Gastroesophageal sphincter (tissue), 4 donors: ENCODE measurements at places on chromosomes 5 and 9.

GRCh38 chr9:7342736-7343135 is 456.8 kb downstream of the DMAC1 start:
- no peak for ATAC-seq

DNA sequence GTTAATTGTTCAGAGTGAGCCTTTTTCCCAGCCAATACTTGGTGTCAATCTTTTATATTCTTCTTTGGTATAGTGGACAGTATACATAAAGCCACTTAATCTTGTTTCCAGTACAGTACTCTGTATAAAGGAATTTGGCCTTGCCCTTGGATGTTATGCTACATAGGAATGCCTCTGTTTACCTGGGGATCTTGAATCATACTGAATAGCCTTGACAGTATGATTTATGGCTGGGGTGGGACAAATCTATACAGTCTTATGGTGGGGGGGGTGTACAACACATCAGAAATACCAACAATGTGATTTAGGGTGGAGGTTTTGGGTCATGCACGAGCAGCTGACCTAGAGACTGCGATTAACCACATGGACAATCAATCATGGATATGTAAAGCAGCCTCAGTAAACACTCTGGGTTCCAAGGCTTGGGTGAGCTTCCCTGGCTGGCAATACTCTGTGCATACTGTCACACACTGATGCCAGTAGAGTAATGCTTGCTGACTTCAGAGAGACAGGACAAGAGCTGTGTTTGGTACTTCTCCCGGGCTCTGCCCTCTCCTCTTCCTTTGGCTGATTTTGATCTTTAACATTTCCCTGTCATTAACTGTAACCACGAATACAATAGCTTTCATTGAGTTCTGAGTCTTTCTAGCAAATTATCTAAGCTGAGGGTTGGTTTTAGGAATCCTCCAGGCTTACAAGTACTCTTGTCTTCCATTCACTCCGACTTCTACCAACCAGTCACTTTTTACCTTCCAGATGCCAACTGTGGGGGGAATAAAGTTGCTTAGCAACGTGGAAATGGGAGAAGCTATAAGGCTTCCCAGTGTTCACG is 84.6 kb downstream of the IARS1 start:
- no peak for ATAC-seq

GRCh38 chr9:83116026-83116425 is 53.1 kb upstream of the RASEF start:
- no peak for ATAC-seq

GRCh38 chr5:138179277-138179857 is 455 bp downstream of the KIF20A start:
- ATAC-seq, result no peak

DNA sequence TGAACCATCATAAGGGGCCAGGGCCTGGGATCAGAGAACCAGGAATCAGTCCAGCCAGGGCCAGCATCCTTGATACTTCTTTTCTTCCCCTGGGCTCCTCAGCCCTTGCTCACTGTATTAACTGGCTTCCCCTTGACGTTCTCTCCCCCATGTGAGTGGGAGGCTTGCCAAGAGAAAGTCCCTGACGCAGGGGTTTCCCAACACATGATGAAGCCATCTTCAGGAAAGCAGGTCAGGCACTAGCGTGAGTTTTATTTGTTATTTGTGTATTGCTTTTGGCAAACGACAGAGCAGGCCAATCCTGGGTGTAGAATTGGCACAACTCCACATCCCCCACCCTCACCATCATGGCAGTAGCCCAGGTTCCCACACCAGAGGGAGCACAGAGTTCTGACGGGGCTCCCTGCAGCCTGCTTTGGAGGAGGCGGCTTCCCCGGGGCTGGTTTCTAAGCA is 165.5 kb upstream of the NFIL3 start:
- ATAC-seq, result no peak

DNA sequence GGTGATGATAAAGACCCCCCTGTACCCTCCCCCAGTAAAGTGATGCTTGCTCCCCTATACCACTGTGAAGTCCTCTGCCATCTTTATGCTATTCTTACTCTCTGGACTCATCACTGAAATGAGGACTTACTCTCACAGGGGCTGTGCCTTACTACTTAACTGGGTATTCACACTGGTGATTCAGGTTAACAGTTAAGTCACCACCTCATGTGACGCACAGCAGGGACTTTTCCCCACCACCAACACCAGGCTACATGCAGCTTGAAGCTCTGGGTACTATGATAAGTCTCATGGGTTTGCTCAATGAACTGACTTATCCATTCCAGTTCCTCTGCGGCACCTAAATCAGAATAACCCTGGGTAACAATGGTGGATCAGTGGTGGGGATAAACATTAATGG is 163.7 kb downstream of the ELAVL2 start:
- no peak for ATAC-seq

- no peak for ATAC-seq
These were observed 16.0 kb downstream of the CFAP90 start for GRCh38 chr5:7834982-7835381.

DNA sequence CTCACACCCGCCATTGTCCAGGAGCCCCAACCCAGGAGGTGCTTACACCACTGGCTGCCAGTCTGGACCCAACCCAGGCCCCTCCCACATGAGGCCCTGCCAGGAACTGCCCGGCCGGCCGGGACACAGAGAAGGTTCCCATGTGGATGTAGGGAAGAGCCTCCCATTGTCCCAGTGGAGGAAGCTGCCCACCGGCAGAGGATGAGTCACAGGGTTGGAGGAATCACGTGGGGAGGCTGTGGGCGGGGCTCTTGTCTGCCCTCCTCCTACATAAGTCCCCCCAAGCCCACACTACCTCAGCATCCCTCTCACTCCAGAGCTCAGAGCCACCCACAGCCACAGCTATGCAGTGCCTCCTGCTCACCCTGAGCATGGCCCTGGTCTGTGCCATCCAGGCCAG is 26.1 kb downstream of the PAEP start:
- no peak for ATAC-seq

DNA sequence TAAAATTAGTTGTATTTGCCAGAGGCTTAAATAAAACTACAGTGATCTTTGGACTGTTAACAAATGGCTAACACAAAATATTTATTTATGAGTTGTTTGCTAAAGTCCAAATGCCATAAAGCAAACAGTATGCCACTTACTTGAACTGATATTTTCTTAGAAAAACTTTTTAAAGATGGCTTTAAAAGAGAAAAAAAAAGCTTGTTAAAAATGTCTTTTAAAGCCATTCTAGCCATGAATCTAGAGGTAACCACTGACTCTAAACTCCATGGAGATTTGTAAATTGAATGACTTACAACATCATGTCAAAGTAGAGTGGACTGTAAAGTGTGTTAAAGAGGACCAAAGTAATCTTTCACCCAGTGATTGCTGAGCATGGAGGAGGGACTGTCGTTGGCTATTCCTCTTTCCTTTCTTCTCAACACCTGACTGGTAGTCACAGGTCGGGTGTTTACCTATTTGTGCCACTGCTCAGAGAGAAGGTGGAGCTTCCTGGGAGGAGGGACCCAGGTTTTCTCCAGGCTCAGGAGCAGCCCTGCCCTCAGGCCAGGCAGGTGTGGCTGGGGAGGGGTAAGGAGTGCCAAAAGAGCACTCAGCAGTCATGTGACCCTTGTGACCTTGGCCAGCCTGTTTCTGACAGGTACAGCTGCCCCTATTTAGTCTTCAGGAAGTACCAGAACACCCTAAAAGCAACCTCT is 69.1 kb upstream of the TJP2 start:
- ATAC-seq, result no peak

DNA sequence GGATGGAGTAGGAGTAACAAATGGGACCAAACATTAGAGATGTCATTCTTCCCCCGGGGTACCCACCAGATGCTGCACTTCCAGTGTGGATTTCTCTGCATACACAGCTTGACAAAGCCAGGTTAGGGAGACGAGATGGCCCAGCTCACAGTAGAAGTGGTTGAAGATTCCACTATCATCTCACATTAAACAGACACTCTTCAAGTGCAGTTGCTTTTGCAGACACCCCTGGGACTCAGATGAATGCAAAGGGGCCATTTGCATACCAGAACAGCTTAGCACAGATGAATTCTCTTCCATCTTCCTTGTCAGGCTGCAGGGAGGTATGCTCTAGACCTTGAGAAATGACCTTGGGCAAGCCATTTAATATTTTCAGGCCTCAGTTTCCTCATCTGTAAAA is 12.6 kb upstream of the C5orf58 start:
- ATAC-seq, result no peak

DNA sequence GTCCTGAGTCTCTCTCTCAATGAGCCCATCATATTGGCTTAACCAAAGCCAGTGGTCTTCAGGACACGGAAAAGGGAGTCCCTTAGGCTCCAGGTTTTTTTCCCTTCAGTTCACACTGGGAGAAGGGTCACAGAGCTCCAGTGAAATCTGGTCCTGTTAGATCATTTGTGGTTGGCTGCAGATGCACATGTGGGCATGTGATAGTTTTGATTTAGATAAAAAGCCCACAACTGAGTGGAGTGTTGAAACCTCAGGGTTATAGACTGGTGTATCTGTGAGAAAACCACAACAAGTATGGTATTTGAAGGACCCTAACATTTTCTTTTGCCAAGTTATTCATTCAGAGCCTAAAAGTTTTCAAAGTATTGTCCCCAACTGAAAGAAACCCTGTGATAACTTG is 46.7 kb downstream of the PRLR start:
- ATAC-seq, result no peak

- no peak for ATAC-seq
These were observed 92.1 kb downstream of the CDKN2A start for GRCh38 chr9:21902136-21902535.

DNA sequence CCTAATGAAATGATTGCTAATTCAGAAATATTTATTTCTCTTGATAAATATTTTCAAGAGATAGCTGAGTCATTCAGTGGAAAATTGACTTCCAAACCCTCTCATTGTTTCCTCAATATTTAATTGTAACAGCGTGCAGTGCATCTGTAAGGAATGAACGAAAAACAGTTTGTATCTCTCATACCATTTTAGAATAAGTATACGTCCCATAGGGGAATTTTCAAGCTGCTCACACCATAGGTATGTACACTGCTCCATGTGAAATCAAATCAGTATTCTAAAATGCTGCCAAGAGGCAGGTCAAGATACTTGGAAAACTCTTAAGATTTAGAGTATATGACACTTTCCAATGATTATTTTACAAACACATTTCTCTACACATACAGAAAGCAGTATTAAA is 202.2 kb downstream of the ARL15 start:
- no peak for ATAC-seq

DNA sequence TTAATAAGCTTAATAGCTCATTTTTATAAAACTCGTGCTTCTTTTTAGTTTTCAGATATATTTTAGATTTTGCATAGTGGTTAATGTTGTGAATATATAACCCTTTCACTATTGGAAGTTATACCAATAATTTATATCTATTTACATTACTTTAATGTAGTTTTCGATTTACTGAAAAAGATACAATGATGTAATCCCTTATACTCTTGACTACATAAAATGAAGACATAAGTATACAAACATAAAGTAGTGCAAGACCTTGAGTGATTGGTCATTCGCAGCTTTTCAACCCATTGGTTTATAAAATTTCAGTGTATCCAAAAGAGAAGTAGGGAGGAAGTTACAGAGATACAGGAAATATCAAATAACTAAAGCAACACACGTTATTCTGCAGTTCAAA is 84.3 kb upstream of the GRHPR start:
- no peak for ATAC-seq

DNA sequence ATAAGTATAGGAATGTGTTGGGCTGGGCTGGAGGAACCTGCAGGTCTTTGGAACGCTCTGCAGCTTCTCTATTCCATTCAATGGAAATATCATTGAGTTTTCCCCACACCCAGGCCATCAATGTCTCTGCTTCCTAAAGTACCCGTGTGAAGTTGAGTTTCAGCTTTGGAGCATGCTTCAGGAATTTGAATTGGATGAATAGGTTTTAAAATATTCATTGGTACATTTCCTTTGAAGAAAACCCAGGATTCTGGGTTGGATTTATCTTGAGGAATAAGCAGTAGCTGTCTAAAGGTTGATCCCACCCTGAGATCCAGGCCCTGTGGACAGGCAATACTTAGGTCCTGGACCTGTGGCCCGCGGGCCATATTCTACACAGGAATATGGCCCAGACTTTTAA is 37.3 kb downstream of the INSYN2B start:
- no peak for ATAC-seq

GRCh38 chr5:171388816-171389168 is 1.1 kb downstream of the NPM1 start:
- no peak for ATAC-seq

GRCh38 chr9:9846557-9846956 is 766.2 kb downstream of the PTPRD start:
- no peak for ATAC-seq

DNA sequence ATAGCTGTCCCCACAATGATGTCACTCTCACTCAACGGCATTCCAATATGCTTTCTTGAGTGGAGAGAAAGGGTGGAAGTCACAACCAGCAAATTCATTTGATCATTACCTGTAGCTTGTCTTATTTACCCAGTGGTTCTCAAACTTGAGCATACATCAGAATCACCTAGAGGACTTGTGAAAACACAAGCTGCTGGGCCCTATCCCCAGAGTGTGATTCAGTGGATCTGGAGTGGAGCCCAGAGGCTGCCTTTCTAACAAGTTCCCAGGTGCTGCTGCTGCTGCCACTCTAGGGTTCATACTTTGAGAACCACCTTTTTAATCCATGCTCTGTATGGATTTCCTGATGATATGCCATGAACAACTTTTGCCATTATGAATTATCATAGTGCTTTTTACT is 94.7 kb downstream of the KLHL3 start:
- ATAC-seq, result no peak

DNA sequence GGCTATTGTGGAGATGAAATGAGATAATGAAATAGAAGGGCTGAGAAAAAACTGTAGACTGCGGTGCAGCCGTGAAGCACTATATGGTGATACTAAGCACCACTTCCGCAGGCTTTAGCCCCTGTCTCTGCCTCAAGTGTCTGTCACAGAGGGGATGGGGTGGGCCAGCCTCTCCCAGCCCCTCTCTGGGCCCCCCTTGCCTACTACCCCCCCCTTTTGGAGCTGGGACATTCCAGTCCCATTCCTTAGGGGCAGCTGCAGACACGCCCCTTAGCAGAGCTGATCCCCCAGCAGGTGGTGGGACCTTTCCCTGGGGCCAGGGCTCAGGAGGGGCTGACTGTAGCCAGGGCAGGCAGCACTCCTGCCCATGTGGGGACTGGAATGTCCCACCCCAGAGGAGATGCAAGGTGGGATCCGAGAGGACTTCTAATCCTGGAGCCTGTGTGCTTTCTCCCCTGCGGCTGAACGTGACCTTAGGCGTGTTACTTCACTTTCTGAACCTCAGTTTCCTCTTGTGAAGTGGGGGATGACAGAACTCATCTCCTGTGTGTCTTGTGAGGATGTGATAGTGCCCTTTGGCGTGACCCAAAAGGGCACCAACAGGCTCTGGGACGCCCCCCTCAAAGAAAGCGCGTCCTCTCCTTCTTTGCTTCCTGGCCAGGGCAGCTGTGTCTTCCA is 1.9 kb downstream of the N4BP3 start:
- no peak for ATAC-seq

- ATAC-seq, result no peak
These were observed 698 bp downstream of the NFX1 start for GRCh38 chr9:33291031-33291397.
